ENCODE measurements at places on chromosomes 2 and 18.

DNA sequence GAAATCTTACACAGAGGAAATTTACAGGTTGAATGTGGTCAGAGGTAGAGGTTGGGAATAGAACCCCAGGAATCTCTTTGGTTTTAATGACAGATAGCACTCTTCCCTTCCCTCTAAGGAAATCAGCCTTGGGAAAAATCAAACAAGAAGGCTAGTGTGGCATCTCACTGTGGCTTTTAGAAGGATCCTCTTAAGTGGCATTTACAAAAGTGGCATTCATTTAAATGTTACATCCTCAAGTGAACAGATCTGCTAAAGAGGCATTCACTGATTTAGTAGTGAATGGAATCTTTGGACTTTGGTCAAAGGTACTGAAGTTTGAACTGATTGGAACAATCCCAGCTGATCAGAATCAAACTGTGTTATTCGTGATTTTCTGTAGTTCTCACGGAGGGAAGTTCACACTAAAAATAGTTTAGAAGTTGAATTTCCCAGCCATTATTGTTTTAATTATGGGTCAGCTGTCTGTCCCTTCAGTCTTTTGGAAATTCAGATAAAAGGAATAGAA is 136.5 kb upstream of the FN1 start:
- DNase-seq = no peak

- no peak for DNase-seq
Observed at GRCh38 chr2:20451761-20452499, 5.1 kb downstream of the RHOB start.

GRCh38 chr2:157107460-157107859 is 150.0 kb upstream of the GALNT5 start:
- DNase-seq = no peak

DNA sequence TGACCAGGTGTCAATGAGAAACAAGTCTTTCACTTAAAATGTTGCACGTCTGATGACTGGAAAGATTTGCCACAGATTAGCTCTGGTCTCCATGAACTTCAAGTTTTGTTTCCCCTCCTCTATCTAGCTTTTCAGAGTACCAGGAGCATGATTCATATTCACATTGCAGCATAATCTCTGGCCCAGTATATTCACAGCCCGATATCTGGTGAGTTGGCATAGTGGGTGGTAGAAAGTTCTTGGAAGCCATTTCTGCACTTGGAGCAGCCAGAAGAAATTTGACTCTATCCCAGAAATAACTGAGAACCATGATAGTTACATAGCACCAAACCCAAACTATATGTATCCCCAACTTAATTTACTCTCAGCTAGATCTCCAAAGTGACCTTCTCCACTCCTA is 503.9 kb downstream of the PID1 start:
- DNase-seq = no peak

GRCh38 chr2:97706112-97706511 is 7.3 kb upstream of the ZAP70 start:
- no peak for DNase-seq
